ENCODE measurements at places on chromosomes 5 and 9. TPM values are rescaled to one million over a fixed set of nuclear protein-coding genes. Genes with fewer than 3 reads are reported as not detected.
A peak's percentile ranks its signal among the peaks of the same experiment; 100 is the strongest.

- no peak for DNase-seq
Observed at GRCh38 chr5:135237748-135238103, 161.3 kb downstream of the MACROH2A1 start.

GRCh38 chr5:136198453-136198852, 5.5 kb upstream of the SMIM32 start:
- DNase-seq = no peak

The TCF7 gene
- polyA plus RNA-seq = 5.7 TPM

The PCA3 gene
- 0.15 TPM for polyA plus RNA-seq

The GPR150 gene
- polyA plus RNA-seq = 1.0 TPM

GRCh38 chr5:115064380-115064779, 105.3 kb downstream of the TRIM36 start:
- DNase-seq = no peak

GRCh38 chr9:127170652-127171051, 48.2 kb upstream of the ANGPTL2 start:
- no peak for DNase-seq

GRCh38 chr9:69877852-69878514, 57.4 kb downstream of the CFAP95 start:
- peak; percentile 54 for DNase-seq

GRCh38 chr5:10537624-10538023, 26.2 kb upstream of the ANKRD33B start:
- DNase-seq = no peak

- DNase-seq = peak; percentile 54
Observed at GRCh38 chr5:134020188-134020587, 15.4 kb upstream of the VDAC1 start.

- DNase-seq = no peak
Observed at GRCh38 chr5:160187091-160187490, 42.2 kb upstream of the FABP6 start.

GRCh38 chr5:133331941-133332340, 280.1 kb downstream of the HSPA4 start:
- DNase-seq = no peak

DNA sequence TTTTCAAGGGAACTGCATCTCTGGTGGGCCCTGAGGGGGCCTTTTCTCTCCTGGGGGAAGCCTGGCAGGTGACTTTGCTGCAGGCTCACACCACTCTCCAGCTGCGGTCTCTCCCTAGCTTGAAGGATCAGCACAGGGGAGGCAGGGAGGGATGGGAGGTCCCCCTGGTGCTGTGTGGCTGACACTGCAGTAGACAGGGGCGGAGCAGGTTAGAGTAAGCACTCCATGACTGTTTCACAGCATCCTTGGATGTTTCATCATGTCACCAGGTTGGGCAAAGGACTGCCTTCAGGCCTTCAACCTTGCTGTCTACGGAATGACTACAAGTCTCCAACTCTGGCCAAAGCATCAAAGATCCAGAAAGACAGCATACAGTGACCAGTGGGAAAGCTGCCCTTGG, 470.7 kb downstream of the CDK5RAP2 start:
- DNase-seq = peak; percentile 44

DNA sequence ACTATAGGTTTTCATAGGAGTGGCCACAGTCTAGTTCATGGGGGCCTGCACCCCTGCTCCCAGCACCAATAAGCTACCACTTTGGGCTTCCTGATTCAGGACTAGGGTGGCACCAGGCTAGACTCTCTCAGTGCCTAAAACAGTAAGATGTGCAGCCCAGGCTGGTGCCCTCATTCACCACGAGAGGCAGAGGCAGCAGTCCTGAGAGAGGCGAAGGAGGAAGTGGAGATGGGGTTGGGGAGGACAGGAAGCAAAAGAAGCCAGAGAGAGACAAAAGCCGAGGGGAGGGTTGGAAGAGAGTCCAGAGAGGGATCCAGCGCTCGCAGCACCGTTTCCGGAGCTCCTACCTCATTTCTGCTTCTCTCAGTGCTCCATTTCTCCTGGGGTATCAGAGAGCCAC, 180.9 kb downstream of the MED10 start:
- DNase-seq = no peak

The FCN2 gene
- polyA plus RNA-seq = not detected

The C5orf52 gene
- not detected for polyA plus RNA-seq

GRCh38 chr9:33684831-33685230, 110.5 kb upstream of the PRSS3 start:
- no peak for DNase-seq

GRCh38 chr9:76153902-76154629, 240.2 kb downstream of the RFK start:
- DNase-seq = no peak

The GMCL2 gene
- not detected for polyA plus RNA-seq

The JADE2 gene
- 15.2 TPM for polyA plus RNA-seq

- no peak for DNase-seq
Observed at GRCh38 chr5:173780235-173781234, 107.6 kb upstream of the CPEB4 start.

- no peak for DNase-seq
Observed at GRCh38 chr9:132615774-132616173, 33.4 kb downstream of the BARHL1 start.

GRCh38 chr9:136119061-136119882, 597 bp upstream of the TMEM250 start:
- peak; percentile 82 for DNase-seq

The NR5A1 gene
- polyA plus RNA-seq = 0.13 TPM

GRCh38 chr5:177425196-177425800, 1.2 kb upstream of the GRK6 start:
- no peak for DNase-seq

The MSMP gene
- polyA plus RNA-seq = not detected

DNA sequence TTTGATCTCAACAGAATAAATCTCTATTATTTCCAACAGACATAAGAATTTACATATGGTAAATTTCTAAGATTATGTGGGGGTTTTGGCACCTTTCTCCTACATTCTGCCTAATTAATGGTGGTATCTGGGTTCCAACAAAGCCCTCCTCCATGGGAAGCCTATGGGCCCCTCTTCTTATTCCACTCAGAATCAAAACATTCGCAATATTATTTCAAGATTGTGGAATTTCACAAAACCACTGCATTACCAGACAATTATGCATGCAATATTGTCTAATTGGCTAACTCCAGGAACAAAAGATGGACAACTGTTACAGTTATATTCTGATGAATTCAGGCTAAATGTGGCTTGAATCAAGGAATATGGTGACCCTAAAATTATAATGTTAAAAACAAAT, 434.0 kb downstream of the NFIB start:
- DNase-seq = no peak

DNA sequence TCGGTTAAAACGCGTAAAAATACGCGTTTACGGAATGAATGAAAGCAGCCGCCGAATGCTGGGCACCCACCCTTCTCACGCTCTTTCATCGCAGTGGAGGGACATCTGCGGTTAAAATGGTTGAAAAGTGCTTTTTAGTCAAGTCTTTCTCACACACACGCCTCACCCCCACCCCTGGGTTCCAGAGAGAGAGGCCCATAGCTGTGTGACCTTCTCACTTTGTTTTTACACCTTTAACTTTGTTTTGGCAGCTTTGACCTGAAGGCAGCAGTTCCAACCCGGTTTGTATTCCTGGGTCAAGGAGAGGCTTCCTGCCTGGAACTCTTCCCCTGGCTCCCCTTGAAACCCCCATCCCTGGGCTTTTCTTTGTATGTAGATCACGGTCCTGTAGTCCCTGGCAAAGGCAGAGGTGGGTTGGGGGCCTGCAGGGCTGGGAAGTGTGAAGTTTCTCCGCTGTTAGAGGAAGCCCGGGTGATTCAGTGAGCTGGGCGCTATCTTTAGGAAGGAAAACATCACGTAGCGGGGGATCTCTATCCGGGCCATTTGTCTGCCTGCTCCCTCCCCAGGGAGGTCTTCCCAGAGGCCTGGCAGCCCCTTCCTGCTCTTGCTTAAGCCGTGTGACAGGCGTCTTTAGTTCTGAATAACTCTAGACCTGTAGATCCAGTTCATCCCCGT, 29.6 kb downstream of the SPRY4 start:
- no peak for DNase-seq

The SYNPO gene
- 5.3 TPM for polyA plus RNA-seq

The DNM1 gene
- 40.6 TPM for polyA plus RNA-seq

- no peak for DNase-seq
Observed at GRCh38 chr9:90830977-90831376, 29.4 kb downstream of the SYK start.

- no peak for DNase-seq
Observed at GRCh38 chr5:133907075-133907474, 61.4 kb downstream of the C5orf15 start.

The LECT2 gene
- polyA plus RNA-seq = 12.3 TPM

- no peak for DNase-seq
Observed at GRCh38 chr9:15096972-15097371, 186.7 kb upstream of the FREM1 start.

- no peak for DNase-seq
Observed at GRCh38 chr5:72224946-72225463, 95.0 kb downstream of the MRPS27 start.

DNA sequence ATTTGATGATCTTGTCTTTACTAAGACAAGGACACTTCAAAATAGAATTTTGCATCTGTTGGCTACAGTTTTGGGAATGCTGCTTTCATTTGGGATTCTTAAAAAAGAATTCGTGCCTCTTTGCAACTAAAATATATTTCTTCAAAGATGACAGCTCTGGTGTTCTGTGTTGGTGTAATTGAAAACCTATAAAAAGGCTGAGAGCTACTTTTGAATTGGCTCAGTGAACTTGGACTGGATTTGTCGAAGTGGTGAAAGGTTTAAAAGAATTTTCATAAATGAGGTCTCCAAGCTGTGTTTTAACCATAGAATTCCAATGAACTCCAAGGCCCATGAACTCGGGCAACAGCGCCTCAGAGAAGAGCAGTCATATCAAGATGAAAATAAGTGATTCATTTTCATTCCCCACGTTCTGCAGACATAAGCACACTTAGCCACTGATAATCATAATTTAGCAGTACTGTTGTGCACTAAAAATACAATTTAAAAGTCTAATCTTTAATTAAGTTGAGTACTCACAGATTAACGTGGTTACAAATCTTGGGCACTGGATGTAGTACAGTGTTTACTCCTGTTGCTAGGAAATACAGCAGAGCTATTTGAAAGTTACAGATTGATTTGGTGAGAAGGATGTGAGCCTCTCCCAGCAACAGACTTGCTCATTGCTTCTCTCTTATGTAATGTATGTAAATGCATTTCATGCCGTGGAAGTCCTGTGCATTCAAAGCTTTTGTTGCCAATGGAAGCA, 10.9 kb downstream of the SNCAIP start:
- no peak for DNase-seq

DNA sequence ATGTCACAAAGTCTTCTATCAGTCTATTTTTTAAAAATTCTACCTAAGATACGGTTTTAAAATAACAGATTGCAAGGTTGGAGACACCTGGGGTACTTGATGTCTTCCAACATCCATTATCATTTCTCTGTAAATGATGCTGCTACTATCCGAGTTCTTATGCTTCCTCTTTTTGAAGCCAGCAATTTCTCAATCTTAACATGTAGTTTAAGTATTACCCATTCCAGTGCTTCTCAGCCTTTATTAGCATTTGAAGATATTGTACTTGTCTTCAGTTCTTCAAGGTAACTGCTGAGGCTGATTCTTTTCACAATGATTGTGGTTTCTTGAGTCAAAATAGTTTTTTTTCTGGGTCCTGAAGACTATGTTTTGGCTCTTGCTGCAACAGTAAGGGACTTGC, 96.4 kb upstream of the SELENOP start:
- DNase-seq = no peak

GRCh38 chr9:125803526-125803925, 56.4 kb downstream of the PBX3 start:
- DNase-seq = no peak

- no peak for DNase-seq
Observed at GRCh38 chr5:122419142-122419894, 107.3 kb downstream of the SNCAIP start.

- DNase-seq = no peak
Observed at GRCh38 chr9:122857815-122858214, 29.4 kb upstream of the PDCL start.

The URM1 gene
- polyA plus RNA-seq = 55.7 TPM

DNA sequence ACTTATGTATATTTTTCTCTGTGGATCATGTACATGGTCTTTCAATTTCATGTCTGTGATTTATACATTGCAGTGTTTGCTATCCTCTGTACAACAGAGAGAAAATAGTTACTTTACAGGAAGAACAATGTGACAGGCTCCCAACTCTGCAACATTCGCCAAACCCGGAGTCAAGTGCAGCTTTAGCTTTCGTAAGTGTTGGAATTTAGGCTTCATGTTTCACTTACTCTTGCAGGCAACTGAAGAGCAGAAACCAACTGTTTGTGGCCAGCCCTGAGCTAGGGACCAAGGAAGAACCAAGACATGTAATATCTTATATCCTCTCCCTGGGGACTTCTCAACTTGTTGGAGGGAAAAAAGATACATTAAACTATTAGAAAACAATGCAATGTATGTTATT, 147.9 kb downstream of the C5orf15 start:
- DNase-seq = no peak

DNA sequence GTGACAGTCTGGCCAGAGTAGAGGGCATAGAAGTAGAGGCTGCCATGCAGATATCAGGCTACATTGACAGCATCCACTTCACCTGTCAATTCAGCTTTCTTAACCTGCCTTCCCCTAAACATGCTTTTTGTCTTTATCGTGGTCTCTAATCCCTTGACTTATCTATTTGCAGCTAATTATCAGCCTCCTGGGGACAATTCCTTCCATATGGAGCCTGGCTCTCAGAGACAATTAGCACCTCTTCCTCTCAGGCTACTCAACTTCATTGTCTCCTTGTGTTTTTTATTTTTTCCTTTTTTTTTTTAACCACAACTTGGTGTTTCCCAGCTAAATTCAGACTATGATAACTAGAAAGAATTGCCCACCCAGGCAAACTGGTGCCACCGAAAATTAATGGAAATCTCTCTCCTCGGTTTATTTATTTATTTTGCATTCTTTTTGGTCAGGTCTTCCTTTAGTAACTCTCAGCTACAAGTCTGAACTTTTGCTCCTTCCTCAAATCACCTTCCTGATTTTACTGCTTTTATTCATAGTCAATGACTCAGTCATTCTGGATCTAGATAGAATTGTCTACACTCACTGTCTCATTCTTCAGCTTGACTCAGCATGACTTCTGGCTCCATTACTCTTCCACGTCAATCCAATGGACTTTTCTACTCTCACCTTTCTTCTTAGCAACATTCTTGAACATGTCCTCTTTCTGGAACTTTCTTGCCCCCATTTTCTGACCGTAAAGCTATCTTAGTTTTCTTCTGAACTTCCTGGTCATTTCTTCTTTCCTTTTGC, 63.0 kb upstream of the BASP1 start:
- no peak for DNase-seq

The TNC gene
- polyA plus RNA-seq = 24.6 TPM
